ENCODE measurements at places on chromosomes 11 and 22.
A peak's percentile ranks its signal among the peaks of the same experiment; 100 is the strongest.

DNA sequence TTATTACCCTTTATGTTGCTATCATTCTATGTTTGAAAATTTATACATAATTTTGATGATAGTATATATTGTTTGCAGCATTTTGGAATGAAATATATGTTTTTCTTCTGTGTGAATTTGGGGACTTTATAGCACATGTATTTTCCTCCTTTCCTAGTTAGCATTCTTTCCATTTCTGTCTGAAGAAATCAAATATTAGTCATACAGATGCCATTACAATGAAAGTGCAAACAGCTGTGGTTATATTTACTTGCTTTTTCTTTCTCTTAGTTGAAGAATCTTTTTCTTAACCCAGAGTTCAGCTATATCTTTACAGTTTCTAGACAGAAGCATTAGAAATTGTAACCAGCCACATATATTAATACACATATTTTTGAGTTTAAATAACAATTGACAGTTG lies 753.1 kb upstream of the ARHGAP42 start:
- peak; percentile 81 for DNase-seq

DNA sequence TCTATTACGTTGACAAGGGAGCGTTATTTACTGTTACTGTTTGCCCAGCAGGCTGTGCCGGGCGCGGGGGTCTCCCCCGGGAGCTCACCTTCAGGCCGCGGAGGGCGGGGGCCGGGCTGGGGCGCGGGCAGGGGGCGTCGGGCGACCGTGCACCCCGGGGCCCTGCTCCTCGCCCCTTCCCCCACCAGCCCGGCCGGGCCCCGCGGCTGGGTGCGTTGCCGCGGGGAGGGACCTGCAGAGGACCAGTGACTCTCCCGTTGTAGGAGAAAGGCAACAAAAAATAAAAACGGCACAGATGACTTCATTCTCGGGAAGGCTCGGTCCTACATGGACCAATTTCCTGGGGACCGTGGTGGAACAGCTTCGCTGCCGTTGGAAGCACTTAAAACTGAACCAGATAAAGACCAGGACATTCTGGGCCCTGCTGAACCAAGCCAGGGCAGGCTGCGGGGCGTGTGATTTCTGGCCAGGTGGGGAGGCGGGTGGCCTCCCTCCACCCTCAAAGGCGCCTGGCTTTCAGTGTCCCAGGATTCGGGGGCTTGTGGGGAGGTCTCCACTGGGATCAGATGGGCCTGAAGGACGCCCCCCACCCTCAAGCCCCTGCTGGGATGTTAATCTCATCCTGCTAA lies 57.4 kb downstream of the IGLL1 start:
- no peak for DNase-seq

GRCh38 chr11:121372671-121373429 lies 79.3 kb upstream of the SORL1 start:
- no peak for DNase-seq

GRCh38 chr22:28955817-28956216 lies 72.4 kb downstream of the ZNRF3 start:
- DNase-seq = peak; percentile 44

GRCh38 chr22:26968859-26969523 lies 311.6 kb downstream of the MIAT start:
- peak; percentile 8 for DNase-seq

DNA sequence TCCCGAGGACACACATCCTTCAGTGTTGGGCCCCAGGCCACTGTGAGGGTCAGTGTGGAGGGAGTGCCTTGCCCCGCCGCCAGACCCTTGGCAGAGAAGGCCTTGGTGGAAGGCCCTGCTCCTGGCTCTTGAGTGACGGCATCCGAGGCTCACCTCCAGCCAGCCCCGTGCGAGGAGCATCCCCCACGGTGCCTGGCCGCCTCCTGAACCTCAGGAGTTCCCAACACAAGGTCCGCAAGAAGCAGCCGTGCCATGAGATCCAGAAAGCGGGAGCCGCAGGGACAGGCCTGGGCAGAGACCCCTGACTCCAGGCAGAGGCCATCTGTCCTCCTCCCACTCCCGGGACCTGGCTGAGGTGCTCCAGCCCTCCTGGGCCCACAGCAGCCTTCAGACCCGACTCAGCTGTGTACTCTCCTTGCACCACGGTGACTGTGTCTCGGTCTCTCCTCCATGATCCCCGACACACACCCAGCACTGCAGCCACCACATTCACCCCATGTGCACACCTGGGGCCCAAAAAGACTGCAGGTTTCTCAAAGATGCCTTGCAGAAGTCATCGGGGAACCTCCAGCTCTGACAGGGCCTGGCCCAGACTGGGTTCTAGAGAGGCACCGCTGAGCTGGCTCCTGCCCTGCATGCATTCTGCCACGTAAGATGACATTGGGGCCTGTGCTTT lies 870.2 kb downstream of the BRD1 start:
- no peak for DNase-seq

- no peak for DNase-seq
These were observed 23.7 kb downstream of the SHANK3 start for GRCh38 chr22:50696251-50696798.

DNA sequence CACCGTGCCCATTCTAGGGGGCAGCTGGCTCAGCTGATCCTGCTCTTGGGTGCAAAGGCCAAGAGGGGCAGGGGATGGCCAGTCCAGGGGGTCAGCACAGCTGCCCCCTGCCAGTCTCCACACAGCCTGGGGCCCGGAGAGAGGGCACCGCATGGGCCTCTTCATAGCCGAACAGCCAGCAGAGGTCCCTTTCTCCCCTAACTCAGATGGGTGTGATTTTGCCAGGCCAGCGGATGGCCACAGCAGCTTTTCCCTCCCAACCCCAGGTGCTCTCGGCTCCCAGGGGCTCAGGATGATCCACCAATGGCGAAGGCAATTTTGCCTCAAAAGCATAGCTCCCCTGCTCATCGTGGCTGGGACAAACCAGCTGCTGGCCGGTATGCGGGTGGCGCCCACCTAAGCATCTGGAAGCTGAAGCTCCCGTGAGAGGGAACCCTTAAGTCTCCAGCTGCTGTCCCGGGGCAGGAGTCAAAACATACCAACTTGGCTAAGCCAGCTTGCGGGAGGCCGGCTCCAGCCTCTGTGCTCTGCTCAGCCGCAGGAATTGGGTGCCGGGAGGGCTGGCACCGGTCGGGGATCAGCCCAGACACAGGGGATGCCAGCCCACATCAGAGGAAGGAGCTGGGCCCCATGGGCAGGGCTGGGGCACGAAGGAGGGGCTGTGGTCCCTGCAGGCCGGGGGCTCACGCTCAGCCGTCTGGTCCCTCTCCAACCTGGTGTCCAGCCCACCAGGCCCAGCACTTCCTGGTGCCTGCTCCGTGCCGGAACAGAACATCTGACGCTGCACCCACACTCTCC lies 30.5 kb upstream of the GNB1L start:
- DNase-seq = peak; percentile 87
